ENCODE measurements at places on chromosomes 4 and X.

GRCh38 chrX:121336831-121337421, 289.5 kb downstream of the GLUD2 start:
- no peak for DNase-seq

DNA sequence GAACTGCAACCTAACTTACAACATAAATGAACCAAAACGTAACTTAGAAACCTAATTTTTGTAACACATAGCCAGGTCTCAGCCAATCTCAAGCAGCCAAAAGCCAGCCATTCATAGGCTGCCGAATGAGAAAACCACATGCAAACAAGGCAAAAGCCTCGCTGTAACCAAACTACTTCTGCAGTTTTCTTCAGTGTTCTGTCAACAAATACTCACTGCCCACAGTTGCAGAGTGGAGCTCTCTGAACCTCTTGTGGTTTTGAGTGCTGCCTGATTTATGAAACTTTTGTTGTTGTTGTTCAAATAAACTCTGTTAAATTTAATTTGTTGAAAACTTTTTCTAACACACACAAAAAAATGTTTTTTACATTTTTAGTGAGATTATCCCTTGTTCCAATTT, 251.2 kb downstream of the PAPSS1 start:
- DNase-seq, result no peak

GRCh38 chr4:86497131-86497530, 97.0 kb upstream of the PTPN13 start:
- DNase-seq, result no peak

DNA sequence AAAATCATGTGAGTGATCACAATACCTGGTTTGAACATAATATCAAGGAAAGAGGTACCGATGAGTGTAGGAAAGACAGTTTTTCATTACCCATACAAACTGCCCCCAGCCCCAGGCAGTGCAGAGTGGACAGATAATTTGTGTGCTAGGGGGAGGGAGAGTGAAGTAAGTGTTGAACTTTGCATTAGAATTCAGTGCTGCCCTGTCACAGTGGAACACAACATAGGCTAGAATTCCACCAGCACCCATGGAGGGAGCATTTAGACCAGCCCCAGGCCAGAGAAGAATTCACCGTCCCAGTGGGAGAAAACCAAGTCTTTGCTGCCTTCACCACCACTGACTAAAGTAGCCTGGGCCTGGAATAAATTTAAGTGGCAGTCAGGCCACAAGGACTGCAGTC, 107.3 kb downstream of the SCLT1 start:
- DNase-seq, result no peak

DNA sequence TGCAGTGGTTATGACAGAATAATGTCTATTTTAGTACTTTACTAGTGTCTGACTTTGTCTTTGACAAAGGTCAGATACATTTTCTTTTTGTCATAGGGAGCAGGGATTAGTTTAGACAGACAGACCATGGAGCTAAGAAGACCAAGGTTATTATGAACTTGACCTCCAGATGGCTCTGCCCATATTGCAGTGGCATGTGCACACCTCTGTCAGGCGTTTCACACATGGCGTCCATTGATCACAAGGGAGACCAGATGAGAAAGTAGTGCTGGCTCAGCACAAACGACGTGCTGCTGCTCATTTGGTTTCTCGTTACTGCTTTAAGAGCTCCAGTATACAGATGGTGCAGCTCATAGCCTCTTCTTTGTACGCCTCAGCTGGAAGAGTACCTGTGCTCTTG, 56.3 kb upstream of the HPSE start:
- DNase-seq, result no peak

DNA sequence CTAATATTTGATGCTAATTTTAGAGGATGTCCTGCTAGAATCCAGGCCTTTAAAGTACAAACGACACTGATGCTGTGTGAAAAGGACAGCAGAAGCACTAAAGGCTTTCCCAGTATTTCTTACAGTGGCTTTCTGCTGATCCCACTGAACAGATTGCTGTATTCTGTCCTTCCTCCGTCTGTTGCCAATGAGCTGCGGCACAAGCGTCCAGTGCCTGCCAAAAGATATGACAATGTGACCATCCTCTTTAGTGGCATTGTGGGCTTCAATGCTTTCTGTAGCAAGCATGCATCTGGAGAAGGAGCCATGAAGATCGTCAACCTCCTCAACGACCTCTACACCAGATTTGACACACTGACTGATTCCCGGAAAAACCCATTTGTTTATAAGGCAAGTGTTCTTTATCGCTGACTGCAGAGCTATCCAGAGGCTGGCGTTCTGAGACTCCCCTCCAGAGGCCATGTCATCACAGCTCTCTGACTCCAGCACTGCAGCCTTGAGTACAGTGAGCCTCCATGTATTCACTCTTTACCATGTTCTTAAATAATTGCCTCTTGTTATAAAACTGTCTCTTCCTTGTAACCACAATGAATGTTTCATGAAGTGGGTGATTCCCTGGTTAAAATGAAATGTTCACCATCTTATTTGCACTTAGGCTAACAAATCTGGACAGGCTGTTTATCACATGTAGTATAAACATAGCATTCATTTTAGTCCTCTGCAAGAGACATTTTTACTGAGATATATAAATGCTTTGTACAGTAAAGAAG, 43.6 kb downstream of the GUCY1B1 start:
- DNase-seq, result no peak

DNA sequence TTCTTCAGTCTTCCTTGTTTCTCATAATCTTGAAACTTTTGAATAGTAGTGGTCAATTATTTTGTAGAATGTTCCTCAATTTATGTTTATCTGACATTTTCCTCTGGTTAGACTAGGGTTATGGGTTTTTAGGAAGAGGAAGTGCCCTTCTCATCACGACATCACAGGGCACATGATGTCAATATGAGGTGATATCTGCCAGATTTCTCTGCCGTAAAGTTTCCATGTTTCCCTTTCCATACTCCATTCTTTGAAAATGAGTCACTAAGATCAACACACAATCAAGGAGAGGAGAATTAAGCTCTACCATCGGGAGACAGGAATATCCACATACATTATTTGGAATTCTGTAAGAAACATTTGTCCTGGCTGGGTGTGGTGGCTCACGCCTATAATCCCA, 28.4 kb downstream of the RP2 start:
- no peak for DNase-seq

DNA sequence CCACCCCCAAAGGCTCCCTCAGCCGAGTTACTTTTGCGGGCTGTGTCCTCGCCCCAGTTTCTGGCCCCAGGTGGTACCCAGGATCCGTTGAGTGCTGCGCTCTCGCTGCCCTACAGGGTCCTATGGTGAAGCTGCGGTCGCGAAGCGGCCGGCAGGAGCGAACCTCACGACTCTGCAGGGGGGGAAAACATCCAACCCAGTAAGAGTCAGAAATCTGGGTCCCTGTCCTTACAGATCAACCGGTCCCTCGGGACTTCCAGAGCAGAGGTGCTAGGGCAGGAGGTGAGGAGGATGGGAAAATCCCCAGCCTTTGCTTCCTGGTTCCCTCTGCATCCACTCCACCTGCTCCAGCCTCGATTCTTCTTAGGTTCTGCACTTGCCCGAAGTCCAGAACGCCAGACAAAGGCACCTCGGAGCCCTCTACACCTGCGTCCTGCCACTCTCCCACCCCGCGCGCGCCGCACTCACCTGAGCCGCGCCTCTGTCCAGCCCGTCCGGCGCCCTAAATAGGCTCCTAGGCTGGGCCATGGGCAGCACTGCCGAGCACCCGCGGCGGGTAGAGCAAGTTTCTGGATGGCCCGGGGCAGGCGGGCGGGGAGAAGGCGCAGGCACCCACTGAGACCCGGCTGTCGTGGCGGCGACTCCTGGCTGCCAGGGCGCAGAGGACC, at the start of gene HS3ST1:
Gene HS3ST1 (minus strand): TSS at position 664 of the 668 bp plus-strand sequence. CDS start 28,889 bp downstream, outside the sequence.
- no peak for DNase-seq

- DNase-seq, result no peak
Observed at GRCh38 chrX:50827996-50828395, 14.0 kb upstream of the SHROOM4 start.

GRCh38 chrX:63402106-63402505, 51.0 kb upstream of the SPIN4 start:
- no peak for DNase-seq

- DNase-seq, result no peak
Observed at GRCh38 chr4:26748811-26749210, 111.8 kb upstream of the STIM2 start.

DNA sequence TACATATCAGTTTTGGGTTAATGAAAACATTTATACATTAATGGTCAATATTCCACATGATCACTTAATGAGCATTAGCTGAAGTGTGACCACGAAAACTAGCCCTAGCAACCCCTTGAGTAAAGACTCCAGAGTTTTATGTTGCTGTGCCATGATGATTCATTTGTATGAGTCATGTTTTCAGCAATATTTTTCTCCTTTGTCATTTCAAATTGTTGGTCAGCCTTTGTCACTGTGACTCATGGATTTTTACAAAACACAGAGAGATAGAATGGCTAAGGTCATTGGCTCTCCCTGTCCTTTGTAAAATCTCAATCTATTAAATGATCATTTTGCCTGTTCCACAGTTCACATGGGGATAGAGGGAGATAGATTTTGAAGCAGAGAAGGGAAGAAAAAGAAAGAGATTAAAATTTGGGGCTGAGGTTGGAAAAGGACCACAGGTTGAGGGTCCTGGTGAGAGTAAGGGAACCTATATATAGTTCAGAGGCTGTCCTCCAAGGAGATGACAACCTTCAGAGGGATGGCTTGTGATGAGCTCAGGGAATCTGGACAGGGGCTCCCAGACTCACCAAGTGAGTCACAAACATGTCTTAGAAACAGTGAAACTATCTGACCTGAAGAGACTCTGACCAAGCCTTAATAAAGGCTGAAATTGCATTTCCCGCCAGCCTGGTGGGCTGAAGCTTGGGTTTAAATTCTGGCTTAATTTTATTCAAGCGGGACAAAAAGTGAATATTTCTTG, 25.6 kb downstream of the NR0B1 start:
- no peak for DNase-seq

DNA sequence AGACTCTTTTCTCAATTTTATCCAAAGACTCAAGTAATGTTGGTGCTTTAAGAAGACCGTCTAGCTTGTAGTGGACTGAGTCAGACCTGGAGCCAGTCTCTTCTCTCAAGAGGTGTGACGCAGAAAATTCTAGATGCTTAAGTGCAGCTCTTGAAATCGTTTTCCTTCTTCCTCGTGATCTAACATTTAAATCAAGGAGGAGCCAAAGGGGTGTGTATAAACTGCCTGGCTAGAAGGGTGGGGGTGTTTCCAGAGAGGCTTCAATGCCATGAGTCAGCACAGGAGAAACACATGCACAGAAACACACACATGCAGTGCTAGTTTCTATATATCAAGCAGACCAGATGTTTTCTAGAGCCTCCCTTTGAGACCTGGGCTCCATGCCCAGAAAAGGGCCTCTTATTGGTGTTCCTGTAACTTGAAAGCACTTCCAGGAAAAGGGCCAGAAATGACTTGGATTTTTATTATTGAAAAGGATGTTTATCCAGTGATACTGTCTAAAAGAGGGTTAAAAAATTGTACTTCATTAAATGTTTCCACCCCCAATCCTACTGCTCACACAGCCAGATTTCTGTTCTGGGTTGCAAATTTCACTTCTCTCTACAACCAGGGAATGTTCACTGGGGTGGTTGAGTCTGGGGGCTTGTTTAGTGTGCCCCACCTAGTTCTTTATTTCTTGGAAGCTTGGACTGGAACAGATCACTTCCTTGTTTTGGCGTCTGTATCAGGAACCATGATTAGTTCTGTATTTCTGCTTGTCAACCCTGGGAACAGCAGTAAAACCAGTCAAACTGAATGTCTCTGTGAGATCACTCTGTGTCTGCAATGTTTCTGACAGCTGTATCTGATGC, at the start of gene CLIC2:
Gene CLIC2 (minus strand): TSS at position 129 of the 851 bp plus-strand sequence. CDS start 187 bp downstream, outside the sequence.
- DNase-seq, result no peak

DNA sequence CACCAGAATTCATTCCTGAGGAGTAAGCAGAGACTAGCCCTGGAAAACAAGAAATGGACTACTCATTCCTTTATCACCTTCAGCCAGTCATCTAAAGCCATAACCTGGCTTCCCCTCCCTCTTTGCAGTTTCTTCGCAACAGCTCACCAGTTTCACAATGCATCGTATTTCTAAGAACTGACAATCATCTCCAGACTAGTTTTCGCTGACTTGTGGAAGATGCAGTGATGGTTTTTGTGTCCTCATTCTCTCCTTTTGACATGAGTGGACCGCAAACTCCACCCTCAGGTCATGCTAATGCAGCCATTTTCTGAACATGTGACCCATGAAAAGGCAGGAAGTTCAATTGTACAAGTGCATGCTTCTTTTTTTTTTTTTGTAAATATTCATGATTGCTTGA, 1203.5 kb downstream of the PCDH7 start:
- DNase-seq, result no peak

DNA sequence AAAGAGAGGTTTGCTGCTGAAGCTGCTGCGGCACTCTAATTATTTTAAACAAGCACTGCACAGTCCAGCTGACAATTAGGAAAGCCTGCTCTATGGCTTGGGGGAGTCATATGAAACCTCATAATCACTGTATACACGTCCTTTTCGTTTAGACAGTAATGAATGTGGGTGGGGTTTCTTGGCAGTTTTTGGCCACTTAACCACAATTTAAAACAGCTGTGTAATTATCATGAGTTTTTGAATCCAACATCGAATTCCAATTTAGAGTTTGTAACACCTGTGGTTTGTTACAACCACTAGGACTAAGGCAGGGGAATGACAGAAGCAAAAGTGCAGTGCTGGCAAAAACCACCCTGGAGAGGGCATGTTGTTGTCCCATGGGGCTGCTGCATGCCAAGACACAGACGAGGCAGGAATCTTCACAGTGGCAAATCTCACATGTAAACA, 99.5 kb downstream of the CXXC4 start:
- no peak for DNase-seq

DNA sequence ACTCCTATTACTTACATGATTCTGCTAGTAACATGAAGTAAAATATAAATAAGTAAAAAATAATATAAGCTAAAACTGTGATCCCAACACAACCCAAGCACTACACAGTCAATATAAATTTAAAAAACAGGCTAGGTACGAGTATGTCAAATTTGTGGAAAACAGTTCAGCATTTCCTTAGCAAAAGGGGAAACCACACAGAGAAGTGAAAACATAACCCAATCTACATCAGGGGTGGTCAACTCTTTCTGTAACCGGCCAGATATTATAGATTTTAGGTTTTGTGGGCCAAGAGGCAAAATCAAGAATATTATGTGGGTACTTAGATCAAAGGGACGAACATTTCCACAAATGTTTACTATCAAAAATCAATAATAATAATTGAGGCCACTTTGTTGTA, 70.1 kb downstream of the CHST7 start:
- DNase-seq, result no peak

GRCh38 chr4:166903408-166903807, 330.9 kb downstream of the SPOCK3 start:
- no peak for DNase-seq

GRCh38 chrX:132750331-132751062, 207.9 kb downstream of the HS6ST2 start:
- DNase-seq, result no peak

DNA sequence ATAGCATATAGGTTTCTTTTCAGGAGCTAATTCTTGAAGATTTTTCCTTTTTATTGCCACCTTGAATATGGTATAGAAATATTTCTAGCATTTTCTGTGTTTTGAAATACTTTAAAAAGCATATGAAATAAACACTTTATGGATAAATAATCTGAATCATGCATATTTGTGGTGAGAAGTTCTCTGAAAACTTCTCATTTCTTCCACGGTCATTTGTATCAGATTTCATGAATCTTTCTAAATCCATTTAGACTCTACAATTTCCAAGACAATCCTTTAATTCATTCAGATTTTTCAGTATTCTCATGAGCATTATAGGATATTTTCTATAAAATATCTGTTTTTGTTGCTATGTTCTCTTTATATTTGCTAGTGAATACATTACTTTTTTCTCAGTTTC, 16.2 kb upstream of the CA5B start:
- no peak for DNase-seq

- DNase-seq, result no peak
Observed at GRCh38 chr4:110823251-110823650, 200.4 kb upstream of the PITX2 start.
